ENCODE measurements at places on chromosomes 4 and X.

- no peak for DNase-seq
These were observed 268.8 kb upstream of the GALNT7 start for GRCh38 chr4:172899861-172900260.

DNA sequence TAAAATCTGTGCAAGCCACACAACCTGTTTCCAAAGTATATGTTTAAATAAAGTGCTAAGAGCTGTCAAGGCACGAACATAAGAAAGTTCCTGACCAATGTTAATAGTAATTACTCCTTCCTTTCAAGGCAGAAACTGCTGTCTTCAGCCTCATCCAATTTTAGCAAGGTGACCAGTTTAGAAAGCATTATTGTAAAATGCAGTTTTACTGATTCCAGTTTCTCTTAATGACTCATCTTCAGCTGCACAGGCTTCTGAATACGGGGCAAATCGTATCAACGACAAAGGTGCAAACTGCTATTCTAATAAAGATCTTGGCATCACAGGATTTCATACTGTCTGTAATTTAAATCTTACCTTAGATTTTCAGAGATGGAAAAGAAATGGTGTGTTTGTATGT is 87.5 kb downstream of the PPP3CA start:
- DNase-seq: no peak

DNA sequence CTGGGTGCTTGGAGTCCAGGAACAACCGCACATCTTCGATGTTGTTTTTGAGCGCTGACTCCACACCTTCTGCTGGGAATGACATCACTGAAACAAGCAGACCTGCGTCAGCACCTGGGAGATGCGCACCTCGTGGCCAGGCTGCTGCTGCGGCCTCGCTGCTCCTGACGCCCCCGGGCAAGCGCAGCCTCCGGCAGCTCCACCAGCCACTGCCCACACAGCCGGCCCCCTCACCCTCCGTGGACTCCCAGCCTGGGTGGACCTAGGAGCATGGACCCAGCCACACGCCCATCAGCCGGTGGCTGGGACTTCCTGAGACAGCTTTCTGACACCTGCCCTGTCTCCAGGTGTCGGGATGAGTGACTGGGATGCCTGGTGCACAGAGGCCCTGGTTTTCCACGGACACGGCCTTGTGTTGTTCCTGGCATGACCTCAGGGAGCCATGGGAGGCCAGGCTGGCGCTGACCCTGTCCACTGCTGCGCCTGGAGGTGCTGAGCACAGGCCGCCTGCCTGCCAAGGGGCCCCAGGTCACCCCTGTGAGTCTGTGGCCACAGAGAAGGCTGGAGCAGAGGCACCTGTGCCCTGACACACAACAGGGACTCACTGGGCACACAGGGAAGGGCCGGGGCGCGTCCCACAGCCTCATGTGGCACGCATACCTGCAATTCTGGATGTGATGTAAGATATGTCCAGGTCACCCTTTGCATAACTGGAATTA is 48.6 kb downstream of the GAK start:
- no peak for DNase-seq

GRCh38 chr4:143186212-143186611 is 1.5 kb downstream of the USP38 start:
- no peak for DNase-seq

GRCh38 chrX:39766855-39767254 is 330.9 kb downstream of the BCOR start:
- no peak for DNase-seq

GRCh38 chr4:186723292-186724057 is at the start of gene FAT1:
Gene FAT1, minus strand, starts transcription at chr4:186723856. Its CDS starts 14,029 bp downstream, at chr4:186709827.
- no peak for DNase-seq

GRCh38 chr4:87505862-87506261 is 23.3 kb downstream of the SPARCL1 start:
- DNase-seq: no peak

GRCh38 chr4:133801883-133802282 is 399.7 kb downstream of the PABPC4L start:
- no peak for DNase-seq

GRCh38 chr4:56186808-56187523 is 200.3 kb downstream of the AASDH start:
- DNase-seq: no peak

GRCh38 chr4:89781321-89781720 is 55.6 kb downstream of the SNCA start:
- DNase-seq: no peak

DNA sequence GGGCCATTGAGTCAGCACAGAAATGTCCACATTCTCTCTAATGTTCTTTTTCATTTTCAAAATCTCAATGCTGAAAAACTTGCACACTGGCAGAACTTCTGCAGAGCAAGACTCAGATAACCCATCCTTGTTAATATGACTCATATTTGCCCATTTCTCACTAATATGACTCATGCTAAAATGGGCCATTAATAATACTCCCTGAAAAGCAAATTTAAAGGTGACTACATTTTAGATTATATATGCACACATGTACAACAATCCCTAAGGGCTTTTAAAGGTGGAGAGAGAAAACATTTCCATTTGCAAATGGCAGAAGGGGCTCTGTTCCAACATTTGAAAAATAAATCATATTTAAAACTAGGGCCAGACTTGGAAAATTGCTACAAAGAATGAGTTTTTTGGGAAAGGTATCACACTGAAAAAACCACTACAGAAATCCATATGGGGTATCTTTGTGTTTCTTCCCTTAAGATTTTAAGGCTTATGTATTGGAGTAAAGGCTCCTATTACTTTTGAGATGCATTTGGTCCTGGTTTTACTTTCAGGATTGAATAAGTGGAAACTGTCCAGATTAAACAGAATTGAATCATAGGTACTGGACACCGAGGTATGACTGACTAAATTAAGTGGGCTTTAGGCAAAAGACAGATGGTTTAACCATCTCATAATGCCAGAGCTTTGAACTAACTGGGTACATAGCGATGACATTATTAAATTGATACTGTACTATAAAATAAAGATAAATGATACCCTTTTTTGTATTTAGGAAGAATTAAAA is 30.0 kb downstream of the TLR2 start:
- no peak for DNase-seq

DNA sequence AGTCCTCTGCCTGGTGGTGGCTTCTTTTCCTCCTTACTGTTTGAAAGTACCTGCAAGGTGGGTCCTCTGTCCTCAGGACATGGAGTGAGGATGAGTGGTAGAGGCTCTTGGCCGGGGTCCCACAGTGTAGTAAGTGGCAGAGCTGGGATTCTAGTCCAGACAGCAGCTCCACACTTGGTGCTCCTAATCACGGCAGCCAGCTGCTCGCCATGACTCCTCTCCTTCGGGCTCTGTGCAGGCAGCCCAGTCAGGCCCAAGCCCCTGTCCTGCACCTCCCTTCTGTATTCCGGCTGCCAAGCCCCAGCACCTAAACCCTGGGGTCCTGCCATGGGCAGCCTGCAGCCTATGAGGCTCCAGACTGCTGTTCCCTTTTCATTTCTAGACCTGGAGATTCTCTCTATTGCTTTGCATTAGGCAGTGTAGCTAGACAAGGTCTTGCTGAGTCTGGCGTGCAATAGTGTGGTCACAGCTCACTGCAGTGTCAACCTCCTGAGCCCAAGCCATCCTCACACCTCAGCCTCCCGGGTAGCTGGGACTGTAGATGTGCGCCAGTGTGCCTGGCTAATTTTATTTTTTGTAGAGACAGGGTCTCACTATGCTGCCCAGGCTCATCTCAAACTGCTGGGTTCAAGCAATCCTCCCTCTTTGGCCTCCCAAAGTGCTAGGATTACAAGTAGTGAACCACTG is 24.9 kb downstream of the NSD2 start:
- DNase-seq: no peak

DNA sequence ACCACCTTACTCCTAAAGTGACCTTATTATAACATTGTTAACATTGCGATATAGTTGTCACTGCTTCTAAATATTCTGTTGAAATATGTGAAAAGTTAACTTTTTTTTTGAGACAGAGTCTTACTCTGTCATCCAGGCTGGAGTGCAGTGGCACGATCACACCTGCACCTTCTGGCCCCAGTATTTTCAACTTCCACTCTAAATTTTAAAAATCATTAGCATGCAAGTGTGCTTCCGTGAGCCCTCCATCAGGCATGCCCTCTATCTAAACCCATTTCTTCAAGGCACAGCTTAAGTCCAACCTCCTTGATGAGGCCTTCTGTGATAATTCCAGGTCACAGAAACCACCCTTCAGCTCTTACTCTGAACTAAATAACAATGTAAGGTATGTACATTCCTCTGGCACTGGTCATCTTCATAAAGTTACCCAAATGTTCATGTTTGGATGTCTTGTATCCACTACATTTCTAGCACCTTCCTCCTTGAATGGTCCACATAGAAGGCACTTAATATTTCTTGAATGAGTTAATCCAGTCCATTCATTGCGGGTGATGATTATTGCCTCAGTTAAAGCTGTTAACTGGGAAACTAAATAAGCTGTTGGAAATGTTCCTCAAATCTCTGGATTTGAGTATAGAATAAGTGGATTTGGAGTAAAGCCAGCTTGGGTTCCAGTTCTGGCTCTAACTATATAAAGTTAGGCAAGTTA is 38.6 kb upstream of the TMEM131L start:
- no peak for DNase-seq

GRCh38 chr4:20464381-20464780 is 212.7 kb downstream of the SLIT2 start:
- no peak for DNase-seq

- no peak for DNase-seq
These were observed 2.8 kb downstream of the EREG start for GRCh38 chr4:74367656-74368290.

DNA sequence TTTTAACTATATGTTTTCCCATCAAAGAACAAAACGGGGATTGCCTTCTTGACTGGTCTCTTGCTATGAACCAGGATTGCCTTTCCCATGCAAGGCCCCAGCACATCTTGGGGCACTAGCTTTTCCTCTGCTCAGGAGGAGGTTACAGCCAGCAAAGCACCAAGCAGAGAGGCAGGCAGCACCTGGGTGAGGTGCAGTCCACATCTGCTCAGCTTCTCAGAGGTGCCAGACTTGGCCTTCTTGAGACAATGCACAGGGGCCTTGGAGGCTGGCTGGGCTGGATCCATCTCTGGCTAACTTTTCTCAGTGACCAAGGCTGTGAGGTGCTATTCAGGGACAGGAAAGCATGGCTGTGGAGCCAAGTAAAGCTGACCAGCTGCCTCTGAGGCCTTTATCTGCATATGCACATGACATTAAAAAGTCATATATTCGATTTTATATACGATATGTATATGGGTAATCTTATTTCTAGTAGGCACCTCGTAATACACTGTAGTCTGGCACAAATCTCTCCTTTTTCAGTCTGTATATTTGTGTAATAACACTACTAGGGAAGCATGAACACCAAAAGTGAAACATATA is 86.9 kb downstream of the CC2D2A start:
- DNase-seq: no peak

DNA sequence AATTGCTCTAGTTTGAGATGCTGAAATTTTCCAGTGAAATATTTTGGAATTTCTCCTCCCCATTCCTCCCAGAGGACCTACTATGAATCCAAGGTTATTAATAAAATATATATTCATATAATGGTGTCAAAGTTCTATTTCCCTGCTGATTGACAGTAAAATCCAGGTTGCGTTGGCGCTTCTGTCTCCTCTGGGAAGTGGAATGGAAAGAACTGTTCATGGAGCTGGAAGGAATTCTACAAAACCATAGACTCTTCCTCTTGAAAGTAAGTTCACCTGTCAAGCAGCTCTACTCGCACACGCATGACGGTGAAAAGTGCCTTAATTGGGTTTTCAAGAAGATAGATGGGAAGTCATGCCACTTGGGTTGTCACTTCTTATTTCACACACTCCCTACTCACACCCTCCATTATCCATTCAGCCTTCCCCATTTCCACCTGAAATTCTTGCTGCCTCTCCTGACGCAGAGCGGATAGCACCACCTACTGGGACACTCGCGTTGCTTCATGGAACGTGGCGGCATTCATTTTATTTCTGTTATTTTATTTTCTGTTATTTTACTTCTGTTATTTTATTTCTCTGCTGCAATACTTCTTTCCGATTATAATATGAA is 351.6 kb downstream of the NLGN4X start:
- no peak for DNase-seq

DNA sequence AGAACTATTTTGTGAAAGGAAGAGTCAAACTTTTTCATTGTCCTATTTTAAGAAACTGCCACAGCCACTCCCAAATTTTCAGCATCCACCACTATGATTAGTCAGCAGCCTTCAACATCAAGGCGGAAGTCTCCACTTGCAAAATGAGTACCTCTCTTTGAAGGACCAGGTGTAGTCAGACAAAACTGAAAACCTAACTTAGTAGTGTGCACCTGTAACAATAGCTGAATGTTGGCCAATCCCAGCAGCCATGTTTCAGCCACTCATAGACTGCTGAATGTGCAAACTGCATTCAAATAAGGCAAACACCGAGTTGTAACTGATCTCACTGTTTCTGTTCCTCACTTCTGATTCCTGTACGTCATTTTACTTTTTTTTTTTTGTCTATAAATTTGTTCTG is 341.1 kb downstream of the IL15 start:
- no peak for DNase-seq

DNA sequence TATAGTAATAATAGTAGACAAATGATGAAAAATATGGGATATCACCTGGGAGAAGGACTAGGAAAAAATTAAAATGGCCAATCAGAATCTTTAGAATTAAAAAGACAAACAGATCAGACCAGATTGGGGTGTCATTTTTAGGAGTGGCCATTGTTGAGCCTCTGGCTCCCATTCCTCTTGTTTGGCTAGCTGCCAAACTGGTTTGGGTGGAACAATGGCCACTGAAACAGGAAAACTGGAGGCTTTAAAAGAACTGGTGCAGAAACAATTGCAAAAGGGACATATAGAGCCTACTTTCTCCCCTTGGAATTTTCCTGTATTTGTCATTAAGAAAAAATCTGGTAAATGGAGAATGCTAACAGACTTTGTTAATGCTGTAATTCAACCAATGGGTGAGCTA is 294.8 kb upstream of the DKK2 start:
- DNase-seq: no peak

DNA sequence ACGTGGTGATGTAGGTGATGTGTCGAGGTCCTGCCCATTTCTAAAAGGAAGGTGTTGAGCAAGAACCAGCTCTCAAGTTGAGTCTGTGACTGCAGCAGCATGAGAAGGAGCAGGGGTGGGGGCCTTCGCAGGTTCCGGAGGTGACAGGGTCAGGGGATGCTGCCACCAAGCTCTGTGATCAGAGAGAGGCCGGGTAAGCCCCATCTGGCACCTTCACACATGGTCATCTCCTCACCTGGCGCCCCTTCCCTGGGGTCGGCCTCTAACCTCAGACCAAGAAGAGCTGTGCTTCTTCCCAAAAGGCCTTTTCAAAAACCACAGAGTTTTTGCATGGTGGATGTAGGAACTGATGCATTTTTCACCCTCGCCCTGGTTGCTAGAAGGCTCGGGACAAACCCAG is 137.6 kb downstream of the CPZ start:
- no peak for DNase-seq

- no peak for DNase-seq
These were observed 30.7 kb upstream of the SMARCA5 start for GRCh38 chr4:143482840-143483239.
